ENCODE measurements at places on chromosomes 2 and 18.

DNA sequence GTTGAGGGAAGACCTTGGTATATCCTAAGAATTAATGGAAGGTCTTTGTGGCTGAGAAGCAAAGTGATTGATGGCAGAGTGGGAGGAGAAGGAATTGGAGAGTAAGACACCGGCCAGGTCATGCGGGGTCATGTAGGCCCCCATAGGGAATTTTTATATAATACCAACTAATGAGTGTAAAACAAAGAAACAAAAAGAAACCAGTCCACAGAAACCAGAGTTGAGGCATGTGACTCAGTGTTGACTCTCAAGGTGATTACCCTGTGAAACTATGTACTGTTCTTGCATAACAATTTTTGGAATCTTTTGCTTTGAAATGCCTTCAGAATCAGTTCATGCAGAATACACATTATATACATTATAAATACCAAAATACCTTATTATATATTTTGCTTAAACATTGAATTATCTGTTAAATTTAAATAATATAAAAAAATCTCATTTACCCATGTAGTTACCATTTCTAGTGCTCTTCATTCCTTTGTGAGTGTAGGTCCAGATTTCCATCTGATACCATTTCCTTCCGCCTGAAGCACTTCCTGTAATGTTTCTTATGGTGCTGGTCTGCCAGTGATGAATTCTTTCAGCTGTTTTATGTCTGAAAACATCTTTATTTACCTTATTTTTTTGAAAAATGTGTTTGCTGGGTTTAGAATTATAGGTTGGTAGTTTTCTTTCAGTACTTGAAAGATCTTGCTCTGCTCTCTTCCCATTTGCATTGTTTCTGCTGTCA lies 8.6 kb downstream of the CLIP4 start:
- DNase-seq: no peak

- DNase-seq: no peak
Observed at GRCh38 chr2:35526741-35527140, 828.8 kb upstream of the CRIM1 start.

DNA sequence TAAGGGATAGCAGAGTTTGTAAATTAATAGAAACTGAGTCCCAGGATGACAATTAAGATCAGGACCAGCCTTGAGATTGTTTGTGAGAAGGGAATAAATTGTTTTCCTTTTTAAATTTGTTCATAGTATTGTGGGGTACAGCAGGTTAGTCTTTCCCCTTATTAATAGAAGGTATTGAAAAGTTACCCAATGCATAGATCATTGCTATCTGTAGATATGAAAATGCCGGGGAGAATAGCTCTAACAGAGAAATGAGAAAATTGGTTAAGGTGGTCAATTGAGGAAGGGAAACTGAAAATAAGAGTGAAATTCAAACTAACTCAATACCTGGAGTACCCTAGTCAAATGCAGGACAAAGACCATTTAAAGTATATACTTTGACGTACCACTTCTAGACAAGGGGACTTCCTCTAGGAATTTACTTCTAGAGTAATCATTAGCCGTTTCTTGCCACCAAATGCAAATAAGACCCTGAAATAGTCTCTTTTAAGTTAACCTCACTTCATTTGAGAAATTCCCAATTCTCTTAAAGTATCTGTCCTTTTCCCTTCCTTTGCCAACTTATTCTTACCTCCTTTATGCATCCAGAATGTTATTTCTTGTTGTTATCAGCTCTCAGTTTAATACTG lies 1224.4 kb upstream of the LRRTM1 start:
- DNase-seq: no peak

DNA sequence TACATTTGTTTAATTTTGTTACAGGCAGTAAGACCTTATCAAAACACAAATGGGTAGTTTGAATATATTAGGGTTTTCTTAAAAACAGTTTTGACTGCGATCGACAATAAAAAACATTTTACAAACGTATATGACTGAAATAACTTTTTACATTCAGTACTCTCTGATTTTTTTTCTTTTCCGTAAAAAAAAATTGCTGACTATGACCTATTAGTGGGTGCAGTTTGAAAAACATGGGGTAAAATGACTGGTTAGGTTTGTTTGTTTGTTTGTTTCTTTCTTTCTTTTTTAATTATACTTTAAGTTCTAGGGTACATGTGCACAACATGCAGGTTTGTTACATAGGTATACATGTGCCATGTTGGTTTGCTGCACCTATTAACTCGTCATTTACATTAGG lies 36.9 kb downstream of the EPC2 start:
- no peak for DNase-seq

DNA sequence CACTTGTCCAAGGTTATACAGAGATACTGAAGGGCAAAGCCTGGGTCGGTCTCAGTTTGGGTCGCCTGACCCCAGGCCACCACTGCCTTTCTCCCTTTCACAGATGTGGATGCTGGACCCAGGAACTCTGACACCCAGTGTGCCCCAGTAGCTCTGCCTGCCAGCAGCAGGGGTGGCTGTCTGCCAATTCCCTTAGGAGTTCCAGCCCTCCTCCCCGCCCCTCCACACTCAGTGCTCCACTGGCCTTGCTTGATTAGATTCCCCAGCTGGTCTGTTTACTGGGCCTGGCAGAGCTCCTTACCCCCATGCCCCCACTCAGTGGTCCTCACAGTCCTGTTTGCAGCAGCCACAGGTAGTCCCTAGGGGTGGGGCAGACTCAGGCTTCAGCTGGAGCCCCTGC lies 75.5 kb downstream of the NPAS2 start:
- no peak for DNase-seq

GRCh38 chr18:77133835-77134496 lies 1.4 kb upstream of the MBP start:
- DNase-seq: no peak
